Adipocyte (in vitro differentiated cells): ENCODE measurements at places on chromosomes 12 and 14.

DNA sequence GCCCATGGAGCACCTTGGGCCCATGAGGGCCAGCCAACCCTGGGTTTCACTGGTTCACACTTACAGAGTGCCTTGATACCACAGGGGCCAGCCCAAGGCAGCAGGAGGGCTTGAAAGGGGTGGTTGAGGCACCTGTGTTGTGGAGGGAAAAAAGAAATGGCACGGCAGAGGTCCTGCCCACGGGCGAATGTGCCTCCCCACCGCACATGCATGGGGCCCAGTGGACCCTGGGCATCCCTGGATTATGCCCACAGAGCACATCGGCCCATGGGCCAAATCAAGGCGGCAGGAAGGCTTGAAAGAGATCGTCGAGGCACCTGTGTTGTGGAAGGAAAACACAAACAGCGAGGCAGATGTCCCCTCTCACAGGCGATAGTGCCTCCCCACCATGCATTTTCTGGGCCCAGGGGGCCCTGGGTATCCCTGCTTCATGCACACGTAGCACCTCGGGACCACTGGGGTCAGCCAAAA lies 378.1 kb downstream of the ALG10 start:
- no peak for DNase-seq

GRCh38 chr12:115609347-115609746 lies 668.1 kb downstream of the MED13L start:
- no peak for DNase-seq

- no peak for DNase-seq
These were observed 33.9 kb upstream of the LTBP2 start for GRCh38 chr14:74645756-74646470.

GRCh38 chr14:101876555-101876938 lies 87.8 kb upstream of the DYNC1H1 start:
- DNase-seq: no peak

DNA sequence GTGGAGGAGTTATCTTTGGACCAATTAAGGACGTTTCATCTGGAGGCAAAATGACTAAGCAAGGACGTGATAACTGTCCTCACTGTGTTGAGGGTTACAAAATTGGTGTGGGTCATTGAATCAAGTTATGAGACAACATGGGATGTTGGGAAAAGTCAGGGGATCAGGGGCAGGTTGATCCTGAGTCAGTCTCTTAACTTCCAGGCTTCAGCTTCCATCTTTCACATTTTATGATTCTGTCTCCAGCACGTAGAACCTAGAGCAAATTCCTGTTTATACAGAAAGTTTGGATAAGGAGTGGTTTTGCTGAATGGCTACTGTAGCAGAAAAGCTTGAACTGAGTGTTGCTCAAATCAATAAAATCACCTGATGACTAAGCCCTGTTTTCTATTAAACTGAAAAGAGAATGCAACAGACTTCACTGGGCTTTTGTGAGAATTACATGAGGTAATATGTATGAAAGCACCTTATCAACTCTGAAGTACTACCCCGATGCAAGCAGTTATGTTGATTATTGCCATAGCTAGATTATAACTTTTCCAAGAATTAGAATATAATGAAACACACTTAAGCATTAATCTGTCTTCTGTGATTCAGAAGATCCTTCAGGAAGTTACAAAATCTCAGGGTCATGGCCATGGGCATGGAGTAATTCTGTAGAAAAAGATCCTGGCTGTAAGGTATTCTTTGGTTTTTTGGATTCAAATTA lies 184.8 kb downstream of the ETV6 start:
- peak; percentile 23 for DNase-seq

DNA sequence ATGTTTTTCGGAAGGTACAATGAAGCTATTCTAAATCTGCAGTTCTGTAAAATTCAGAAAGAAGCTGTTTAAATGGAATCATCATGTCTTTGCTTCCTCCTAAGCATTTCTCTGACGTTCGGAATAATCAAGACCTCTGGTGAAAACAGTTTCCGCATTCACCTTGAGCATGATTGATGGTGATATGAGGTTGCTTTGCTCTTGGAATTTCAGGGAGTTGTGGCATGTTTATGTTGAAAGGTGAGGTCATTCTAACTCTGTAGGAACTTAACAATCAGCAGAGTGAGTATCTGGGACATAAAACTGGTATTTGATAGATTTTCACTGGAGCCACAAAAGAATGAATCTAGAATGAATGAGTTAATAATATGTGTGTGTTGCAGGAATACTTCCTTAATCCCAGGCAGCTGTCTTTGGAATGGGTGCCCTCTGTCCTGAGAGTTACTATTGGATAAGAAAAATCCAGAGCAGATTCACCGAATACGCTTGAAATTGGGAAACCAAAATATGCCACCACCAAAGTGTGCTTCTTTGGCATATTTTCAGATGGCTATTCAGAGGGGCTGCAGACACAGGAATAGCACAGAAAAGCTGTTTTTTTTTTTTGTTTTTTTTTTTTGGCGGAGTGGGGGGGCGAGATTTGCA lies 599.1 kb downstream of the CCER1 start:
- DNase-seq: no peak

DNA sequence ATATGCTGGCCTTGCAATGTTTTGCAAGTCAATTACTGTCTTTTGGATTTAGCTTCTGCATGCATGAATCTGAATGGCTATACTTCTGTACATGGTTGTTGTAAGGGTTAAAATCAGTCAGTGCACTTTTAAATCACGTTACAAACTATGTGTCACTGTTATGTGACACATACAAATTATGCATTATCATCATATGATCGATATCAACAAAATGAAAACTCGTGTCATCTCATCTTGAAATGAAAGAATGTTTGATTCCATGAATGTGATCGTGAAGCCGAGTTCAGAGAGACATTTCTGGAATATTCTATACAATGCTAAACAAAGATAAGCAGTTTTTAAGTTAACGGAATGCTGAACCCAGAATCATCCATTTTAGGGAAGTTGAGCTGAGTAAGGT lies 116.5 kb downstream of the HMGA2 start:
- no peak for DNase-seq

DNA sequence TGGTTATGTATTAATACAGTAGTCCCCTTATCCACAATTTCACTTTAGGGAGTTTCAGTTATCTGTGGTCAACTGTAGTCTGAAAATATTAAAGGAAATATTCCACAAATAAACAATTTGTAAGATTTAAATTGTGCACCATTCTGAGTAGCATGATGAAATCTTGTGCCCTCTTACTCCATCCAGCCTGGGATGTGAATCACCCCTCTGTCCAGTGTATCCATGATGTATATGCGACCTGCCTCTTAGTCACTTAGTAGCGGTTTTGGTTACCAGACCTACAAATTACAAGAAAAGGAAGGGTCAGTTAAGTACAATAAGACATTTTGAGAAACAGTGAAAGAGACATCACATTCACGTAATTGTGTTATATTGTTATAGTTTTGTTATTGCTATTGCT lies 39.9 kb upstream of the MDGA2 start:
- DNase-seq: no peak

GRCh38 chr14:52391881-52392615 lies 77.9 kb downstream of the PTGER2 start:
- DNase-seq: peak; percentile 81

- DNase-seq: no peak
These were observed 599 bp upstream of the CPSF6 start for GRCh38 chr12:69238589-69239351.
